K562 (cell line): ENCODE measurements at places on chromosomes 7 and 10. TPM values are rescaled to one million over a fixed set of nuclear protein-coding genes. Genes with fewer than 3 reads are reported as not detected.

Gene GDF10
- 0.11 TPM in 1 of 2 replicates, not detected in the other for total RNA-seq

- no peak for DNase-seq
Measured at GRCh38 chr10:14543046-14543903, 212.6 kb upstream of the FRMD4A start.

DNA sequence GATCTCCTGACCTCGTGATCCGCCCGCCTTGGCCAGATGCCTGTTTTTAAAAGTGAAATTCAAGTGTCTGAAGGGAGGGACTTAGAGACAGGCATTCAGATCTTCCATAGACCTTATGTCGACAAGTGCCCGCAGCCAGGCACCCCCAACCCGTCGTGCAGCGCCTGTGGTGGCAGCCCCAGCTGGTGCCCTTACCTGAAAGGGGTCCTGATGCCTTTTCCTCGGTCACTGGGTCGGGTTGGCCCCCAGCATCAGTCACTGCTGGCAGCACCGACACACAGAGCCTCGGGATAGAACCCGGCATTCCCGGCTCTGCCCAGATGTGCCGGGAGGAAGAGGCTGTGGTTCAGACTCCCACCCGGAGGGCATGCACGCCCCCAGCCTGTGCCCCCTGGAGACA lies 23.3 kb downstream of the LRRC27 start:
- no peak for DNase-seq

DNA sequence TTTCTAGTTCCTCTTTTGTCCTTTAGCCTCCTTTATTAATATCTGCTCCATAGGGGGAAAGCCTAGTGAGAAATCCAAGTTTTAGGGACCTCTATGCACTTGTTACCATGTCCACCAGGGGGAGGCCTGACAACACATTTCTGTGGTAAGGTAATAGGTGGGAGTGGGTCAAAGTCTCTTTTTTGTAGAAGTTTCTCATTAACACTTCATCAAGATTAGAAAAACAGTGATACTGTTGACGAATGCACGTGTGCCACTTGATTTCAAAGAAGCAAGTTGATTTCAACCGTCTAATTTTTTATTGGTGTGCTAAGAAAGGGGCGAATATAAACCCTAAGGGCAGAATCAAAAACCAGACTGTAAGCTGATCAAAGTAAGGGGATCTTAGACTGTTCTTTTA lies 30.6 kb downstream of the CISD1 start:
- DNase-seq = peak; percentile 83

- DNase-seq = no peak
Measured at GRCh38 chr7:22302193-22302592, 54.8 kb downstream of the RAPGEF5 start.

Gene SRRM3
- 0.47 and 0.91 TPM in 2 replicates for total RNA-seq

Gene NPFFR1
- not detected in 2 replicates for total RNA-seq

DNA sequence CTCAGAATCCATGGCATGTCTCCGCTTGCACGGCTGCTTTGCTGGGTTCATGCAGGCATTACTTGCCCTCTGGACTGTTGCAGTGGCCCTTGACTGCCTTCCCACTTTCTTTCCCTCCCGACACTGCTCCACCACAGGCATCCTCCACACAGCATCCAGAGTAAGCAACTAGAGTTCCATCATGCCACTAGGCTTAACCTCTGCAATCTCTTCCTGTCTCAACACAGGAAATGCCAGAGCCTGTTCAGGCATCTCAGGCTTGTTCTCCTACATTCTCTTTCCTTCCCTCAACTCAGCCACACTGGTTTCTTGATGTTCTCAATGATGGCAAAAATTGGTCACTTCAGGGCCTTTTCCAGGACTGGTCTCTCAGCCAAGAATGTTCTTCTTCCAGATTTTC lies 284.5 kb upstream of the KLF6 start:
- DNase-seq = no peak

DNA sequence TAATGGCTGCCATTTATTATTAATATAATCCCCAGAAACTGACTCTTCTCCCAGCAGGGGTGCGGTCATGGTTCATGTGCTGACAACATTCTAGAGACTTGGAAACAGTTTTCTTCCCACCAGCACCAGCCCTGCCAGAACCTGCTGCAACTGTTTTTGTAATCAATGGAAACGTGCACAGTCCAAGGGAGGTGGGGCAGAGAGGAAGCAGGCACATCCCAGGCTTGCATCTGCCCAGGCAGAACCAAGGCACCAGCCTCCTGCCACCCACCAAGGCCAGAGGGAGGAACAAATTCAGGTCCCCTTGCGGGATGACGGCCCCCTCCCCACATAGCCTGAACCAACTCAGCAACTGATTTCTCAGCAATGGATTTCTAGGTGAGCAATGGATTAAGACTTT lies 119.0 kb downstream of the OAT start:
- no peak for DNase-seq

DNA sequence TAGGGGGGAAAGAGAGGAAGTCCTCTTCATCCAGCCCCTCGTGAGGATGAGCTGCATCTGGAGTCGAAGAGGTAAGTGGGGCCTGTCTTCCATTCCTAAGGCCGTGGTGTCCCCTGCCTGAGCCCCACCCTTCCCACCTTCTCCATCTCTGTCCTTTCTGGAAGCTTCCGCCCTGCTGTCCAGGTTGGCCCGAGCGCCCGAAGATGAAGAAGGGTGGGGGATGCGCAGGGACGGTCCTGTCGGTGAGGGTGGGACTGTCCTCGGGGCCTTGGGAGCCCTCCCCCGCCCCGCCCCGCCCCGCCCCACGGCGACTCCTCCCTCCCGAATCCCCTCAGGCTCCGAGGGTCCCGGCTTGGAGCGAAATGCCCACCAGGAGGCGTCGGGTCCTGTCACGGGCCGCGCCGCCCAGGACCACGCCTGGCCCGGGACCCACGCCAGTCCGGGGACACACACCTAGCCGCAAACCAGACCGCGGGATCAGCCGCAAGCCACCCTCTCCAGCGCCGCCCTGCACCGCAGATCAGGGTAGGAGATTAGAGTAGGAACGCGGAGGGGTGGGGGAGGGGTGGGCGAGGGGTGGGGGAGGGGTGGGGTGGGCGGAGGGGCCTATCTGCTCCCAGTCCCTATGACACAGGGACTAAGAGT lies 15.3 kb downstream of the GPRIN2 start:
- peak; percentile 56 for DNase-seq

DNA sequence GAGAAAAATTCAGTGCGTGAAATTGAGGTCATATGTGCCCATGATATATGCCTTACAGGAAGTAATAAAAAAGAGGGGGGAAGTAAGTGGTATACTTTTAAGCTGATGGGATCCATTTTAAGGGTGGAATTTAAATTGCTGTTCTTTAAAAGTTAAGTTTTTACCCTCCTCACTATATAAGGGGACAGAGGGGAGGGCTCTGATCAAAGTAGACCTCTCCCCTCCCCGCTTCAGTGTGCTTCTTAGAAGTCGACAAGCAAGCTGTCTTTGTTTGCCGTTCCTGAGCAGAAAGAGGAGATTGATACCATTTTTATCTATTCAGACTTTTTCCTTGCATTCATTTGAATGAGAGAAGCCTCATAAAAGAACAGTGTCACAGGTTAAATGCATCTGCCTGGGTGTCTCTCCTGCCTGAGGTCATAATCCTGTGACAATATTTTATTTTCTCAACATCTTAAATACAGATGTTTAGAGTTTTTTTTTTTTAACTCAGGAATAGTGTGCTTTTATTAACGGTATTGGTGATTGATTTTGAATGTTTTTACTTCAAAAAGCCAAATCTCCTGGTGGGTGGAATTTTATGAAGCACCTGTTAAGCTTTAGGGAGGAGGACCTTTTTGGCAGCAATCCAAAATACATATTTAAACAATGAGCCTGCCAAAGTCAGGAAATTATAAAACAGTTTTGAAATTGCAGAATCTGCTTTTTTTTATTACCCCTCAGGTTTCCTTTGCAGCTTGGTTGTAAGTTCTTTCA lies 141.7 kb downstream of the KAT6B start:
- peak; percentile 30 for DNase-seq

Gene NACAD
- 0.02 and 0.04 TPM in 2 replicates for total RNA-seq

DNA sequence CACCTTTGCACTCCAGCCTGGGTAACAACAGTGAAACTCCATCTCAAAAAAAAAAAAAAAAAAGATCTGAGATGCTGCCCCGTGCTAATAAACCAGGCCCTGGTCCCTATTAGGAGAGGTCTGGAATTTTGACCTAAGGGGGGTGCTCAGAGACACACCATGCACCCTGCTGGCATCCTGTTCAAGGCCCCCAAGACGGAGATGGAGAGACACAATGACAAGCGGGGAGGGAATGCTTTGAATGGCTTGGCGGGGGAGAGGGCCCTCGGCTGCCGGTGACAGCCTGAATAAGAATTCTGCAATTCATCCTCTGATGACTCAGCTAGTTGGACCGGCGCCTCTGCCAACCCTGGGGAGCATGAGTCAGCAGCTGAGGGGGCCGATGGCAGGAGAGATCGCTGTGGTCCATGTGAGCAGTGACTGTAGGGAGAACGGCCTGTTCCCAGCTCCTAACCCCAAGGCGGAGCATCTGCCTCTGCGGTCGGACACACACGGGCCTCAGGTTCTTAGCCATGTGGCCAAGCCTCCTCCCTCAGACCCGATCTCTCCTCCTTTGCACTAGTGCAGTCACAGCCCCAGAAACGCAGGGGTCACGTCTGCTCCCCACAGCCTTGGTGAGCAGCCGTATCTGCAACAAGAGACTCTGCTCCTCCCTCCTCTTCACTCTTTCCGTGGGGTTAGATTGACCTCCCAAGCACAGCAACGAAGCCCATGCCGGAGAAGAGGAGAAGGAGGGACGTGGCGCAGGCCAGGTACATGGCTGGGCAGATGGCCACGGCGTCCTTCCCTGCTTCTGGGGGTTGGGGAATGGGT lies 14.9 kb downstream of the TRIM56 start:
- peak; percentile 98 for DNase-seq

GRCh38 chr7:138895679-138896078 lies 85.5 kb downstream of the KIAA1549 start:
- peak; percentile 34 for DNase-seq

Gene ADAM8
- 6.1 and 7.0 TPM in 2 replicates for total RNA-seq

- peak; percentile 45 for DNase-seq
Measured at GRCh38 chr7:116525298-116525912, 569 bp downstream of the CAV1 start.

GRCh38 chr10:100824886-100825285 lies 79.5 kb downstream of the PAX2 start:
- no peak for DNase-seq

Gene GPER1
- total RNA-seq = 0.11 TPM in 1 of 2 replicates, not detected in the other

- no peak for DNase-seq
Measured at GRCh38 chr7:95526128-95526738, 40.5 kb downstream of the ASB4 start.
